ENCODE measurements at places on chromosomes 4 and X.

GRCh38 chr4:100424376-100424775 lies 93.4 kb downstream of the EMCN start:
- DNase-seq: no peak

GRCh38 chr4:150577796-150578195 lies 4.2 kb upstream of the MAB21L2 start:
- DNase-seq: no peak

GRCh38 chr4:71446479-71447081 lies 107.8 kb downstream of the SLC4A4 start:
- no peak for DNase-seq

- no peak for DNase-seq
These were observed 11.5 kb upstream of the CHST7 start for GRCh38 chrX:46561824-46562657.

GRCh38 chr4:152599095-152599494 lies 63.2 kb upstream of the FBXW7 start:
- DNase-seq: no peak

- peak; percentile 18 for DNase-seq
These were observed 74.2 kb downstream of the FREM3 start for GRCh38 chr4:143626134-143626911.

GRCh38 chrX:344371-344901 lies 25.8 kb upstream of the GTPBP6 start:
- no peak for DNase-seq

DNA sequence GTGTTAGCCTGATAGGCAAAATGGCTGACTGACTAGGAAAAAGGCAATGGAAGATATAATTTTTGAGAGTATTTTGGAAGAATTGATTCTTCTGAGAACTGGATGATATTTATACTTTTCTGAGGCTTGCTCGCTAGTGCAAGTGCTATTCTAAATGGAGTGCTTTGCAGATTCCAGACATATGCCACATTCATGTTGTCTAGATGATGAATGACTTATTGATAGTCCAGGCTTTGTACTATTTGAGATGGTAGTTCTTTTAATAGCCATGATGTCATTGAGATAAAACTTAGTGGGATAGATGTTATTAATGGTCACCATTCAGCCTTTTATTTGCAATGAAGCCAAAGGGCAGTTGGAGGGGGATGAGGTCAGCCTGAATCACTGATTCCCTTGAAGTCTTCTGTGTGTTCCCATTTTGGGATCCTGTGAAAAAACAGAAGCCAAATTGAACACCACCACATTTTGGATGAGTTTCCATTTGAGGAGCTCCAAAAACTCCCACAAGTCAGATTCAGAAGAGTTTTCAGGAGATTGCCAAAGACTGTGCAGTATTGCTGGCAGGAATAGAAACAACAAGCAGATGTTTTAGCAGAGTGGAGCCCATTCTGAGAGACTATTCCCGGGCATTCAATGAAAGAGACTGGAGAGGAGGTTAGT lies 184.1 kb downstream of the IL1RAPL2 start:
- no peak for DNase-seq

DNA sequence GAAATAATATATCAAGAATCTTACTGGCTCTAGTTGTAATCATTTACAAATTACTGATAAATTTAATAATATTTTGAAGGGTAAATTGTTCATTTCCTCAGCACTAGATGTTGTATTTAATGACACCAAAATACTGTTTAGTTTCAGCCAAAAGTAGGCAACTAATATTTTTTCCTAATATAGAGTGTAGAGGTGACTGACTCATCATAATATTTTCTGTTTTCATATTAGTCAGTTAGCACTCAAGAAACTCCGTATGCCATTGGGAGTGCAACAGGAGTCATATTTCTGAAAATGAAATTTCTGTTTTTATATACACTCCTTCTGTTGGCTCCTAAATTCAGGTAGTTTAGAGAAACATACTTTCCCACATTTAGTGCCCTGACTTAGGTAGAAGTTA lies 36.6 kb upstream of the PTPN13 start:
- no peak for DNase-seq

- DNase-seq: no peak
These were observed 154.6 kb upstream of the MAGEB2 start for GRCh38 chrX:30060718-30061117.

- DNase-seq: no peak
These were observed 15.3 kb downstream of the TMEM175 start for GRCh38 chr4:947491-947971.

GRCh38 chrX:110170029-110170428 lies 147.9 kb downstream of the AMMECR1 start:
- no peak for DNase-seq

GRCh38 chr4:147409350-147409749 lies 71.5 kb upstream of the EDNRA start:
- no peak for DNase-seq

- peak; percentile 2 for DNase-seq
These were observed 1577.0 kb upstream of the TENM3 start for GRCh38 chr4:180665994-180666824.

- no peak for DNase-seq
These were observed 829 bp downstream of the ELOVL6 start for GRCh38 chr4:110197529-110198042.

- peak; percentile 19 for DNase-seq
These were observed 112.5 kb upstream of the ATP6AP2 start for GRCh38 chrX:40468033-40468846.

DNA sequence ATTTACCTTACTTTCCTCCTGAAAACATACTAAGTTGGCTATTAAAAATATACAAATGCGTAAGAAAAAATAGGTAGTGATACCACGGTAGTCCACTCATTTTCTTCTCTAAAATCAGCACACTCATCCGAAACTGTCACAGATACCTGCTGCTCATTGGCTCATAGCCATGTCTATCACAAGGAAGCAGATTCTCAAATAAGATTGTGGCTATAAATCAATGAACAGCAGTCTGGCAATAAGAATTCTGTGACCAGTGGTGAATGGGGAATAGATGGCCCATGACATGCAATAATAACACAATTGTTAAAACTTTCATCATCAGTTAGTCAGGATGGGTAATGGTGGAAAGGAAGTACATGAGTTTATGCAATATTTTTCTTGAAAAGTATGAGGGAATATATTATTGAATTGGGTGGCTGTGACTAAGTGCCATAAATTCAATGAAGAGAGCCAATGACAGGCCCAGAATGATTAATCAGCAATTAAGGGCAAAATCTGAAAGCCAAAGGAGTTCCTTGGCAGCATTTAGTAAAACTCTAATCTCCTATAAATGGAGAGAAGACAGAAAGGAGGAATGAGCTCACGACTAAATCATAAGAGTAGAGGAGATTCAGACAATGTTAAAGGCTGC lies 202.3 kb upstream of the NEIL3 start:
- peak; percentile 69 for DNase-seq

GRCh38 chrX:65894133-65894532 lies 145.7 kb downstream of the VSIG4 start:
- DNase-seq: no peak

DNA sequence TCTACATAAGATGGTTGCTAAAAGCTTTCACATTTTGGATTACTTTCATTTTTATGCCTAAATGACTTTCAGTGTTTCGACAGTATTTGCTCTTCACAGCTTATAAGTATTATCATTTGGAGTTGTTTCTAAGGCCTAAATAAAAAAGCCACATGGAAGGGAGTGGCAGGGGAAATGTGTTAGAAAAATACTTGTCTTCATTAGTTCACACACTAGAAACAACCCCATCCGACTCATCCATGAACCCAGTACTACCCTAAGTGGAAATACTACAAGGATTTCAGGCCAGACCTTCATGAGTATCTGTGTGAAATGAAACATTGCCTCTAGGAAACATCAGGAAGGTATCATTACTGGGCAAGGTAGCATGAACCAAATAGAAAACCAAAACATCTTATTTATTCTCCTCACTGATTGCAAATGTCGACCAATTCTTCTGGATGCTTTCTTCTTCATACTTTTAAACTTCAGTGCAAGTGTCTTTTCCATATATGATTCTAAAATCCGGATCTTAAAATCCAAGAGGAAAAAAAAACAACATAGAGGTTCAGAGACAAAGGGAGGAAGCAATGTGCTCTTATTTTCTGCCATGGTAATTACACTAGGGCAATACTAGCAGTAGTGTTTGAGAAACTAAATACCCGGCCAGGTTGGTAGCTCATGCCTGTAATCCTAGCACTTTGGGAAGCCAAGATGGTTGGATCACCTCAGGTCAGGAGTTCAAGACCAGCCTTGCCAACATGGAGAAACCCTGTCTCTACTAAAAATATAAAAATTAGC lies 349.4 kb downstream of the ARHGAP24 start:
- DNase-seq: peak; percentile 11

GRCh38 chrX:85499400-85499799 lies 119.9 kb upstream of the POF1B start:
- DNase-seq: no peak

DNA sequence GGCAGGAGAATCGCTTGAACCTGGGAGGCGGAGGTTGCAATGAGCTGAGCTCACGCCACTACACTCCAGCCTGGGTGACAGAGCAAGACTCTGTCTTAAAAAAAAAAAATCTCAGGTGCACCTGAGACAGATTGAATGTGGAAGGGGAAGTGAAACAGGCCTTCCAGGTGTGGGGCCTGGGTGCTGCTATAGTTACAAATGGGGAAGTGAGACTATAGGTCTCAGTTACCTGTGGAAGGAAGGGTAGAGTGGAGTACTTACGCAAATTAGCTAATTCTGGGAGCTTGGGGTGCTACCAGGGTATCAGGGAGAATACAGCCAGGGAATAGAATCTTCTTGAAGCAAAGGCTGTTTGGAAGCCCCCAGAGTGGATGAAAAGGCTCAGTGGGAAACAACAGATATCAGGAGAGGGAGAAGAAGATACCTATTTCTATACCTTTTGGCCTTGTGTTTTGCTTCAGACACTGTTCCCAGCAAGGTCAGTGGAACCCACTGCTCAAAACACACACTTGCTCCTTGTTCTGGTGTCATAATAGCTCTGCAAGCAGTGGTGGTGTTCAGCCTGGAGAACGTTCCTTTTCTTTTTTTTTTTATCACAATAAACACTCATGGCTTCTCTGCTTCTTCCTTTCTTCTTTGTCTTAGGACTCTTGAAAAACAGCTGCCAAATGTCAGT lies 7.0 kb downstream of the CD38 start:
- no peak for DNase-seq

DNA sequence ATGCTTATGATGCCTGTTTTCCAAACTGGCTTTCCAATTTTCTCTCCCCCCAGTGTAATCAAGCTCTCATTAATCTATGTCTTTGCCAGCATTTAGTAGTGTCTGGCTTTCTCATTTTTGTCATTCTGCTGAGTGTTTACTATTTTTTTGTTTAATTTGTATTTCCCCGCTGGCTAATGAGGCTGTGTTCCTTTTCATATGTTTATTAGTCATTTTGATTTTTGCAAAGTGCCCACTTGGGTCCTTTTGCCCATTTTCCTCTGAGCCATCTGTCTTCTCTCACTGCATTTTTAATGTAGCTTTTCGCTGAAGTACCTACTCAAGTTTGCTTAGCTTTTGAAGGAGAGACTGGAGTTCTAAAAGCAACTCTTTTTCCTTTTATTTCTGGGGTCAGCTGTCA lies 14.7 kb downstream of the DCK start:
- no peak for DNase-seq

DNA sequence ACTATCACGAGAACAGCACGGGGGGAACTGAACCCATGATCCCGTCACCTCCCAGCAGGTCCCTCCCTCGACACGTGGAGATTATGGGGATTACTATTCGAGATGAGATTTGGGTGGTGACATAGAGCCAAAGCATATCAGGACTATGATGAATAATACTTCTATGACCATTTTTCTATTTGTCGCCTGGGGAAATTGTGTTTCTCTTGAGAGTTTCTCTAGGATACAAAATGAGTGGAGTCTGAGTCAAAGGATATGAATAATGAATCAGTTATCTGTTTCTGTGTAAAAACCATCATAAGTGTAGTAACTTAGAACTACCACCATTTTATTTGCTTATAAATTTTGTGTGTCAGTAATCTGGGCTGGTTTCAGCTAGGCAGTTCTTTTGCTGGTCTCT lies 533.0 kb upstream of the ARX start:
- DNase-seq: no peak

GRCh38 chrX:16993791-16994318 lies 47.4 kb downstream of the REPS2 start:
- no peak for DNase-seq

- DNase-seq: no peak
These were observed 2.7 kb downstream of the CPLX1 start for GRCh38 chr4:823176-823760.

DNA sequence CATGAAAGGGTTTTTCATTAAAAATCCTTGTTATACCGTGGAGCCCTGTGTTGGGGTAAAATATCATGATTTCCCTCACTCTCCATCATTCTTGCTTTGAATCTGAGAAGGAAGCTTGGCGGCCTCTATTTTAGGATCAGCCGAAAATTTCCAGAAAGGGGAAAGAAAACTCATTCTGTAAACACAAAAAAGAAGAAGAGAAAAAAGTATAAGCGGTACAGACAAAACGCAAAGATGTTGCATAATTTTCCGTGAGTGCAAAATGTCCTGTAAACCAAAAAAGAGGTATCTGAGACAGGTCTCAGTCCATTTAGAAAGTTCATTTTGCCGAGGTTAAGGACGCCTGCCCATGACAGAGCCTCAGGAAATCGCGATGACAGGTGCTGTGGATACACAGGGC lies 5.3 kb downstream of the CSF2RA start:
- no peak for DNase-seq

- no peak for DNase-seq
These were observed 1279.7 kb downstream of the PCDH7 start for GRCh38 chr4:31999848-32000247.

GRCh38 chrX:67290489-67291220 lies 253.2 kb upstream of the AR start:
- DNase-seq: no peak

DNA sequence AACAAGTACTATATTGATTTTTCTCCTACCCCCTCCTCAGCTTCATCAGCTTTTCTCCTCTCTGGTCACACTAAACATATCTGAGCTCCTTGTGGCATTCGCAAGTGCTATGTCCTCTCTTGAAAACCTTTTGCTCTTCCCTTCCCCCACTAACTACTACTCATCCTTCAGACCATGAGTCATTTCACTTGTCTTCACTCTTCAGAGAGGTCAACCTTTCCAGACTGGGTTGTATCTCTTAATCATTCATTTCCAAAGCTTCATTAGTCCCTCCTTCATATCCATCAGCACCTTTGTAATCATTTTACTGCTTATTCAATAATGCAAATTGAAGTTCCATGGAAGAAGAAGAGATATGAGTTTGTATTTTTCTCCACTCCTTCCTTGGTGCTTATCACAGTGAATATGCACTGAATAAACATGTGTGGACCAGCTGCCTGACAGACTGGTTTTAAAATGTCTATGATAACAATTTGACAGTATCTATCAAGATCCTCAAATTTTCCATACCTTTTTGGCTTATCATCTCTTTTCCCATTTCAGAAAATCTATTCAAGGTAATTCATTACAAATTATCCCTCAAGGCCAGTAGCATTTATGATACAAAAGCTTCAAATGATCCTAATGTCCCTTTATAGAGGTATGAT lies 28.4 kb downstream of the DDX60L start:
- no peak for DNase-seq

GRCh38 chr4:6873792-6874461 lies 35.7 kb upstream of the TBC1D14 start:
- DNase-seq: no peak
